ENCODE measurements at places on chromosomes 1 and 21.

GRCh38 chr1:150535511-150536287 is 13.5 kb upstream of the ADAMTSL4 start:
- no peak for DNase-seq

DNA sequence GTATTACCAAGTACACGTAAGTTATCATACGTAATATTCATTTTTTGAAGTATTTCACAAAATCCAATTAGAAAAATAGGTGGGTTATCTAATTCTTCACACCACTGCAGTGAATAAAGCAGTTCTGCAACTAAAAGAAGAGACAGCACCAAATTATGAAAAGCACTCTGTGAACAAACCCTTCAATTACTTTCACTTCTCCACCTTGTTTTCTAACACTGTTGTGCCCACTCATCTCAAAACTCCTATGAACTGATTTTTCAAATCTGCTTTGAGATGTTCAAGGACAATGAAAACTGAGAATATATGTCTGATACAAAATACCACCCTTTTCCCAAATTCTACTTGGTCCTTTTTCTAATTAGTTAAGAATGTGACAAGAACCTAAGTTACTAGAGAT is 39.4 kb downstream of the LTN1 start:
- DNase-seq, result no peak

DNA sequence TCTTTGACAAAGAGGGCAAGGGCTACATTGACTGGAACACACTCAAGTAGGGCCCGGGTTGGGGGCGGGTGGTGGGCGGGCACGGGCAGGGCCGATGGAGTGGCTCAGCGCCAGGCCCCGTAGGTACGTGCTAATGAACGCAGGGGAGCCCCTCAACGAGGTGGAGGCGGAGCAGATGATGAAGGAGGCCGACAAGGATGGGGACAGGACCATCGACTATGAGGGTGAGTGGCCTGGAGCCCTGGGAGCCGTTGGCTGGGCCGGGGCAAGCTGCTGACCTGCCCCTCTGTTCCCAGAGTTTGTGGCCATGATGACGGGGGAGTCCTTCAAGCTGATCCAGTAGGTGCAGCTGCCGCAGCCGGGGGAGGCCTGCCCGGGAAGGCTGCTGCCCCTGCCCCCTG is 1.8 kb downstream of the CALML6 start:
- DNase-seq, result no peak

GRCh38 chr21:16085421-16085820 is 355.6 kb downstream of the USP25 start:
- DNase-seq, result no peak

DNA sequence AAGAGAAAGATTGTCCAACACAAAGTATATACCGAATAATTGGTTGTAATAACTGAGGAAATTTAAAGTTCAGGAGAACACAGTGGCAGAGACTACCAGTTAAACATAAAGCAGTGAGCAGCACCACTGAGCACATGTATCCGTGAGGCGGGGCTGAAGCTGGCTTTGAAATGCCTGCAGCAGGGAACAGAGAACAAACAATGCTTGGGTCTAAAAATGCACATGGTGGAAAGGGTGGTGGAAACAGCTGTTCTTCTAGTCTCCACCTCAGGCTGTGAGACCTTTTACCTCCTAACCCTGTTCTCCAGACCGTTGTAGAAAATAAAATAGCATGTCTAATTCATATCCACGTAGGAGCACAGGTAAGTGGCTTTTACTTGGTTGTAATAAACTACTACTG is 7.7 kb upstream of the GNG4 start:
- no peak for DNase-seq

DNA sequence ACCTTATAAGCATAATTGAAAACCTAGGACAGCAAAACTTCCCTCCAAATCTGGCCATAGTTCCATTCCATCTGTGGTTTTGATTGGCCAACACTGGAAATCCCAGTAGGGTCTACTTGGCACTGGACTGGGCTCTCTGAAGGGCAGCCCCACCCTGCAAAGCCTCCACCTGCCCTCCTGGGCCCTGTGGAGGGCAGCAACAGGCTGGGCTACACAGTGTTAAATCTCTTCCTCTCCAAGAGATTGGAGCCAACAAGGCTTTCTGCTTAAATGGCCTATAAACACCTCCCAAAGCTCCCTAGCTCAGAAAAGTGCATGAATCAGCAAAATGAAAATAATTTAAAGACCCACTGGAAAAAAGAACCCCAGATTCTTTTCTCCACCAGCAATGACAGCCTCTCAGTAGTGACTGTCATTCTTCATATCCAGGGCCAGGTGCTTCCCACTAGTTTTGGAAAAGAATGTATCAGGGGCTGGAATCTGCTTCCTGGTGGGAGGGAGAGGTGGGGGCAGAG is 58.5 kb downstream of the BEND5 start:
- DNase-seq, result no peak

- no peak for DNase-seq
Measured at GRCh38 chr1:1799716-1800115, 21.4 kb upstream of the NADK start.

DNA sequence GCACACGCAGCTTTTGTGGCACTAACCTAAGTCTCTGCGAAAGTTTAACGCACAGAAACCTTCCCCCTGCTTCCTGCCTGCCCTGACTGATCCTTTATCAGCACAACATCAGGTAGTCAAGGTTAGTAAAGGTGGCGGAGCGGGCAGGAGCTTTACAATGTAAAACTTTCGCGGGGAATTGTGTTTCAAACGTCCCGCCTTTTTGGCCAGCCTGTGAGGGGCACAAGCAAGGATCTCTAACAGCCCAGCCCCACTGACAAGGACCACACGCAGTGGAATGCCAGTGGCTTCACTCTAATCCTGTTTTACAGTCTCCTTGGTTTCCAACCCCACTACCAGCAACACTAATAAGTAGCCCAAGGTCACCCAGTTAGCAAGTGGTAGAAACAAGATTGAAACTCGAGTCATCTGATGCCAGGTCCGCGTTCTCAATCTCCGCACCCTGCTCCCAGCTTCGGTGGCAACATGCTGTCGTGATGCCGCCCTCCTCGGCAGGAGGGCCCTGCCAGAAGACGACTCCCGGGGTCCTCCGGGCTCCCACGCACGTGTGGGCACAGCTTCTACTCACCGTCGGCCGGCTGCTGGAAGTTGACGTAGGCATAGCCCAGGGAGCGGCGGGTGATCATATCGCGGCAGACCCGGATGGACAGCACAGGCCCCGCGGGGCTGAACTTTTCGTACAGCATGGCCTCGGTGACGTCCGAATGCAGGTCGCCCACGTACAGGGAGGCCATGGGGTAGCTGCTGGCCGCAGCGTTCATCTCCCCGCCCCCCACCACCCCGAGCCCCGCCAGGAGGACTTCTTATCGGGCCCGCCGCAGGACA is 1.2 kb downstream of the PABPC4 start:
- DNase-seq, result no peak

DNA sequence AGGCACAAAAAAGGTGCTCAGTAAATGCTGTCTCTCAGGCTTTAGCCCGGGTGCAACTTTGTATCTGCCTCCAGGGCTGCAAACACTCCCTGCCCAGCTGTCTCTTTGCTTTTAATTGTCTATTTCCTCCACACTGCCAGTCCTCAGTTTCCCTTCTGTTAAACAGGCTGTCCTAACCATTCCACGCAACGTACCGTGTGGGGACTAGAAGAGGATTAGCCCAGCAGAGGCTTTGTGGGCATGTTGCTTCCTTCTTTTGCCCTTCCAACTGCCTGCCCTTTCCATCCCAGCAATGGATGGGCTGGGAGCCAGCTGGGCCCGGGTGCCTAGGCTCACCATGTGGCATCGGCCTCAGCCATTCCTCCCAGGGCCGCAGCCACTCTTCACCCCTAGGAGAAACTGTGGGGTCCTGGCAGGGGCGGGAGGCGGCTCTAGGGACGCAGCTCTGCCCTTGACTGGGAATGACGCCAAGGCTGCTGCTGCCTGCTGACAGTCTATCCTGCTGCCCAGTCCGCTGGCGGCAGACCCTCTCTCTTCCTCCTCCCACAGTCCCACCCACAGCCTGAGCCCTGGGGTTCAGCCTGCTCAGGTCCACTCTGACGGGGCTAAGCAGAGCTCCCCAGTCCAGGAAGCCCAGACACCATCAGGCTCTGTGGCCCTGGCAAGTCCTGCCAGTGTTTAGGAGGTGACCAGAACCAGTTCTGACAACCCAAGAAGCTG is 40.6 kb upstream of the LRP8 start:
- peak; percentile 44 for DNase-seq

DNA sequence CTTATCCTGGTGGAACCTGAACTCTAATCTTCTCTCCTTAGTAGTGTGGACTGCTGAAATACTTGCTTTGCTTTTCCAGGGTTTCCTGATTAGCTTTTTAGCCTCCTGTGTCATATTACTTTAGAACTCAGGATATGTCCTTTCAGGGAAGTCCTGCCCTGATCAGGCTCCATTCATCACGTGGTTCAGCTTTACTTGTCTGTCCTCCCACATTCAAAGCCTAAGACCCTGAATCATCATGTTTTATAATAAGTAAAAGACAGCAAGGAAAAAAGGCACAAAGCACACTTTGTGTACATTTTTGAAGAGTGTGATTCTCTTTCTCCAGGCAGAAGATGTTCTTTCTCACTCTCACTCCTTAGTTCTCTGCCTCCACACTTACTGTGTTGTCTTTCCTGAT is 70.6 kb downstream of the PATJ start:
- no peak for DNase-seq

DNA sequence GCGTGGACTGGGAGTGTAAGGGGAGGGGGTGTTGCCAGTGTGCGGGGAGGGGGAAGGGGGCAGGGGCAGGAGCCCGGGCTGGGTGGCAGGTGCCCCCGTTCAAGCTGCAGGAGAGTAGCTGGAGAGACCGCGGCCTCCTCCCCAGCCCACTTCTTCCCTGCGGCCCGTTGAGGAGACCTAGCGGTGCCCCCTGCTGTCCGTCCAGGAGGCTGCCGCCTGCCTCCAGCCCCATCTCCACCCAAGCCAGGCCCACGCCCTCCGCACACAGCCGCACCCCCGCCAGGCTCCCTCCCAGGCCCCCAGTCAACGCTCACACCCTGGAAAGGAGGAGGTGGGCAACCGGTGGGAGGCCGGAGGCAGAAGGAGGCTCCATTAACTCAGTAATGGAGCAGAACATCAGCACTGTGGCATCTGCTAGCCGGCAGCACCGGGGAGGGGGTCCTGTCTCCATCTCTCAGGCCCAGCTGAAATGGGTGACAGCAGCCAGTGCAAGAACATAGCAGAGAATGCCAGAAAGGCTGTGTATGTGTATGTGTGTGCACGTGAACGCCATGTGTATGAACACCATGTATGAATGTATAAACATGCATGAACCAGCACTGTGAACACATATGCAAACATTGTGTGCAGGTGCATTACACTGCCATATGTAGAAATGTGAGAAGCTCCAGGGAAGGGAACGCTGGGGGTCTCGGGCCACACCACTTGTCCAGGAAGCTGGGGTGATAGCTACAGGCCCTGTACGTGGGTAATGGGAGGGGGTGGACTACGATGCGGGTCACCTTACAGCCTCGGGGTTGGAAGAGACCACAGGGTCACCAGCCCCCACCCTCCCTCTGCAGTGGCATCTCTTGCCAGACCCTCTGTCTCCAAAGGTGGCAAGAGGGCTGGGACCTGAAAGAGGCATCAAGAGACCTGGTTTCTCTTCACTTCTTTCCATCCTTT is 84.6 kb downstream of the SYT2 start:
- peak; percentile 17 for DNase-seq

GRCh38 chr1:200794506-200795065 is 55.9 kb downstream of the CAMSAP2 start:
- DNase-seq, result no peak

GRCh38 chr1:38326856-38327255 is 280.3 kb upstream of the POU3F1 start:
- DNase-seq, result no peak

GRCh38 chr1:236516929-236517704 is 6.7 kb upstream of the LGALS8 start:
- DNase-seq, result no peak
